Forelimb muscle (tissue), 1 donor: ENCODE measurements at places on chromosomes 5 and 9. TPM values are rescaled to one million over a fixed set of nuclear protein-coding genes. Genes with fewer than 3 reads are reported as not detected.
A peak's percentile ranks its signal among the peaks of the same experiment; 100 is the strongest.

The GRM6 gene
- 0.81 TPM for polyA plus RNA-seq

The PCDHGC3 gene
- 83.8 TPM for polyA plus RNA-seq

- DNase-seq: no peak
Observed at GRCh38 chr5:150329038-150329437, 26.3 kb upstream of the ARSI start.

DNA sequence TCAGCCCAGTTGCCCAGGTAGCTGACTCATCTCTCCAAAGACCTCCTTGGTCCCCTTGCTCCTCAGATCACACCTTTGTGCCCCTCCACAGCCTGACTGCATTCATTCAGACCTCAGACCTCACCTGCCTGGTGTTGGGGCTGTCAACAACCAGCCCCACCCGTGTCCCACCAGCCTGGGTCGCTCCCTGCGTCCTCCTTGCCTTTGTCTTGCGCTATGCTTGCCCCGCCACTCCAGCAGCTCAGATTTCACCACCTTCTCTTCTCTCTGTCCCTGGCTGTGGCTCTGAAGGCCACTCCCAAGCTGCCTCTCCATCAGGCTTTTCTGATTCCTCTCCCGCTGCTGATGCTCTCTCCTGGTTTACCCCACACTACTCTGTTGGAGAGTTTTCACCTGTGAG lies 103.5 kb downstream of the MVB12B start:
- DNase-seq: no peak

The ZNF483 gene
- 1.6 TPM for polyA plus RNA-seq

GRCh38 chr5:88480801-88481499 lies 212.3 kb upstream of the TMEM161B start:
- no peak for DNase-seq

The JAKMIP2 gene
- 1.4 TPM for polyA plus RNA-seq

DNA sequence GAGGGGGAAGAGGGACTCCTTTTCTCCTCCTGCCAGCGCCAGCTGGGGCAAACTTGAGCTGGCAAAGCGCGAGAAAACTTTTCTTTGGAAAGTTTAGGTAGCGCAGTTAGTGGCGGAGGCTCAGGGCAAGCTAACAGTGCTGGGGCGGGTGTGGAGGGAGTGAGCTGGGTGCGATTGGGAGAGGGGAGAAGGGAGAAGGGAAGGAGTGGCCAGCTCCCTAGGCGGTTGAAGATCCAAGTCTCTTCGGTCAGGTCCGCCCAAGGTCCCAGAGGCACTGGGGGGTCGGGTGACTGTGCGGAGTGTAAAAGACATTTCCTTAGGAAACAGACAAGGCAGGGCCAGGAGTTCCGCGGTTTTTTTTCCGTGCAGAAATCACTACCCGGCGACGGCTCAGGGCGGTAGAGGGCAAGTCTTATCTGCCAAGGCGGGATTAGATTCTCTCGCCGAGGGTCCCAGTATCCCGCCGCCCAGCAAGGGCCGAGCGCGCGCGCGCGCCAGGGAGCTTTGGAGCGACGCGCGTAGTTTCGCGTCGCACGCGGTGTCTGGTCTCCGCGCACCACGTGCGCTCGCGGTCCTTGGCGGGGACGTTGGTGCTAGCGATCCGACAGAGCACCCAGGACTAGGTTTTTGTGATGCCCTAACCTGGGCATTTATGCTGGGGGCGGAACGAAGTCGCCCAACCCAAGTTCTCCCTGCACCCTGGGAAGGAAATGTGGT lies 33.6 kb upstream of the NFIB start:
- no peak for DNase-seq

The EQTN gene
- not detected for polyA plus RNA-seq

DNA sequence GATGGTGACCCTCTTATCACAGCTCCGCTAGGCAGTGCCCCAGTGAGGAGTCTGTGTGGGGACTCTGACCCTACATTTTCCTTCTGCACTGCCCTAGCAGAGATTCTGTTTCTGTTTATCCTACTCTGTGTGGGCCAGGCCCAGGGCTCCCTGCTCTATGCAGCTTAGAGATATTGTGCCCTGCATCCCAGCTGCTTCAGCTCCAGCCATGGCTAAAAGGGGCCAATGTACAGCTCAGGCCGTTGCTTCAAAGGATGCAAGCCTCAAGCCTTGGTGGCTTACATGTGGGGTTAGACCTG lies 2030.7 kb upstream of the CDH9 start:
- DNase-seq: no peak

GRCh38 chr5:55222985-55223811 lies 3.9 kb downstream of the MCIDAS start:
- DNase-seq: no peak

GRCh38 chr5:169221519-169221918 lies 79.4 kb downstream of the SLIT3 start:
- DNase-seq: no peak

The TEX48 gene
- polyA plus RNA-seq: not detected

- no peak for DNase-seq
Observed at GRCh38 chr9:104068546-104068945, 25.6 kb upstream of the SMC2 start.

DNA sequence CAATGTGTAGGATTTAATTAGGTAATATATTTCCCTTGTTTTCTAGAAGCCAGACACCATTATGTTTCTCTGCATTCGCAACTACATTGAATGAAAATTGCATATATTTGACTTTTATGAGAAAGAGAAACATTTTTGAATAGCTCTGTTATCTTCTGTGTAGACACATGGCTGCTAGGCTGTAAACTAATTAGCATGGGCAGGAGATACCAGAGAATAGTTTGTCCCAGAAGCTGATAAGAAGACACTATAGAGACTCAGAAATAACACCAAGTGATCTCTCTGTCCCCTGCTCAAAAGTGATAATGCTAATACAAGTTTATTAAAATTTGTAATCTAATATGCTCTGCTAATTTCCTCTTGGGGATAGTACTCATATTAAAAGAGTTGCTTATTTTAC lies 198.0 kb upstream of the TUSC1 start:
- DNase-seq: no peak

The PDE6A gene
- polyA plus RNA-seq: 0.06 TPM

The F12 gene
- polyA plus RNA-seq: 0.52 TPM

The FRMD3 gene
- 31.3 TPM for polyA plus RNA-seq

The HCN1 gene
- 3.1 TPM for polyA plus RNA-seq

DNA sequence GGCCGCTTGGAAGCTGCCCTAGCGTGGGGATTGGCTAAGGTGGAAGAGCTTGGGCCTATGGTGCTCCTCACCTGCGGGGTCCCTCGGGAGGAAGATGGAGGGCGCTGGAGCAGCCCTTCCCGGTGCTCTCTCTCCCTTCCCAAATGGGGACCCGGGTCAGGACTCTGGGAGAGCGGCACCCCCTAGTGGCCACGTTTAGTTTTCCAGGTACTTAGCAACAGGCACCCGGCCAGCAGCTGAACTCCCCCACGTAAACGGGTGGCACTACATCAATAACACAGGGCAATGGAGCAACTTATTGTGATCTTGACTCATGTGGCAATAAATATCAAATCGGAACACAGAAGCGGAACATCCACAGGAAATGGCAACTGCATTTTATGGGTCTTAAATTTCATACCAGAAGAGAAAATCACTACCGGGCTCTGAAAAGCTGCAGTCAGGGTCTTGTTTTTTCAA lies 316.6 kb downstream of the AGTPBP1 start:
- no peak for DNase-seq

The GABRB2 gene
- 0.76 TPM for polyA plus RNA-seq

DNA sequence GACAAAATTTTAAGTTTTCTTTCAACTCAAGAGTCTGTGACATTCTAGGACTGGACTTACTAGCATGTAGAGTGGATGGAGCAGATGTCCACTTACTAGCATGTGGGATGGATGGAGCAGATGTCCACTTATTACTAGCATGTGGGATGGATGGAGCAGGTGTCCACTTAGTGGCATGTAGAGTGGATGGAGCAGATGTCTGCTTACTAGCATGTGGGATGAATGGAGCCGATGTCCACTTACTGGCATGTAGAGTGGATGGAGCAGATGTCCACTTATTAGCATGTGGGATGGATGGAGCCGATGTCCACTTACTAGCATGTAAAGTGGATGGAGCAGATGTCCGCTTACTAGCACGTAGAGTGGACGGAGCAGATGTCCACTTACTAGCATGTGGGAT lies 2.4 kb downstream of the SLC36A1 start:
- no peak for DNase-seq

The SNCAIP gene
- polyA plus RNA-seq: 8.8 TPM

The SLC6A7 gene
- 0.30 TPM for polyA plus RNA-seq

- DNase-seq: no peak
Observed at GRCh38 chr5:43533646-43534045, 18.7 kb upstream of the C5orf34 start.

DNA sequence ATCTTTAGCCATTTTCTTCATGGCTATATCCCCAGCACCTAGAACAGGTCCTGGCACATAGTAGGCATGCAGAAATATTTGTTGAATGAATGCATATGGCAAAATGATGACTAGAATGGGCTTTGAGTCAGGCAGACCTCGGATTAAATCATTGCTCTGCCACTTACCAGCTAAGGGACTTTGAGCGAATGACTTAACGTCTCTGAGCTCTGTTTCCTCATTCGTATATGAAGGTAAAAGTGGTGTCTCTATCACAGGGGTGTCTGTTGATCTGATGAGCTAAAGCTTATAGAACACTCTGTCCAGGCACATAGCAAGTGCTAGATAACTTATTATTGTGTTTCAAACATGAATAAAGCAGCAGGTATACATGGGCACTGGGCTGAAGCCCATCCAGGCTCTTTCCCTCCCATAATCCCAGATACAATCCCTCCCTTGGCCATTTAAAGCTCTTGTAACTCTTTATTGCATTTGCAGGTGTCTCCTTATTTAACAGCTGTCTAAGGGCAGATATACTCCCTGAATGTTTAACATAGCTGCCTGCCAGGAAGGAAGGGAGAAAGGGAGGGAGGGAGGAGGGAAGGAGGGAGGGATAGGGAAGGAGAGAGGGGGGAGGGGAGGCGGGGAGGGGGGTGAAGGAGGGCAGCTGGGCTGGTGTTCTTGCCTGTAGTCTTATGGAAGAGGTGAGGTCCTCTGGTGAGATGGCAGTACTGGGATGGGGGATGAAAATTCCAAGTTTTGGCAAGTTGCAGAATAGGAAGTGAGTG lies 23.2 kb upstream of the STXBP1 start:
- DNase-seq: no peak

DNA sequence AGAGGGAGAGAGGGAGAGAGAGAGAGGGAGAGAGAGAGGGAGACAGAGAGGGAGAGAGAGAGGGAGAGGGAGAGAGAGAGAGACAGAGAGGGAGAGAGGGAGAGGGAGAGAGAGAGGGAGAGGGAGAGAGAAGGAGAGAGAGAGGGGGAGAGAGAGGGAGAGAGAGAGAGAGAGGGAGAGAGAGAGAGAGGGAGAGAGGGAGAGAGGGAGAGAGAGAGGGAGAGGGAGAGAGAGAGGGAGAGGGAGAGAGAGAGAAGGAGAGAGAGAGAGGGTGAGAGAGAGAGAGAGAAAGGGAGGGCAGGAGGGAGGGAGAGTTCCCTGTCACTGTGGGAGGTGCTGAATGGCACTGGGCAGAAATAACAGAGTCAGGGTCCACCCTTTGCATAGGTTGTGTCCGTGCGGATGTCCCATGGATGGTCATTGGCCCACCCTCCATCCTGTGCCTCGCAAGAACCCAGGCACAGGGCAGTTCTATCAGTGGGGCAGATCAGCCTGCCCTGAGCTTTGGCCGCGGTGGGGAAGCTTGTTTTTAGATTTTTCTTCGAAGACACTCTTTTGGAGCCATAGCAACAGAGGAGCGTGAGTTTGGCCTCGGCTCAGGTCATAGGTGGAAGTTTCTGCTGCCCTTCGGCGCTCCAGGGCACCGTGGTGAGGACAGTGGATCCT lies 30.1 kb downstream of the ADAMTSL2 start:
- DNase-seq: no peak

DNA sequence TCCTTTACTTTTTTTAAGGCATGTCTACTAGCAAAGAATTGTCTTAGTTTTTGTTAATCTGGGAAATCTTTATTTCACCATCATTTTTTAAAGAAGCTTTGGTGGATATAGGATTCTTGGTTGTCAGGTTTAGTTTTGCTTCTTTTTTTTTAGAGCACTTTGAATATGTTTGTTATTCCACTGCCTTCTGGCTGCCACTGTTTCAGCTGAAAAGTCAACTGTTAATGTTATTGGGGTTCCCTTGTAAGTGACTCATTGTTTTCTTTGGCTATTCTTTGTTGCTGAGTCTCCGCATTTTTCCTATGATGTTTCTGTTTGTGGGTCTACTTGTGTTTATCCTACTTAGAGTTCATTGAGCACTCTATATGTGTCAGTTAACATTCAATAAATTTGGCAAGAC lies 44.4 kb downstream of the PHAX start:
- DNase-seq: no peak

The BNC2 gene
- 4.6 TPM for polyA plus RNA-seq

- no peak for DNase-seq
Observed at GRCh38 chr9:108813951-108814601, 41.7 kb downstream of the ACTL7B start.

GRCh38 chr5:120388016-120388781 lies 75.9 kb upstream of the PRR16 start:
- DNase-seq: no peak

The PLPP1 gene
- polyA plus RNA-seq: 47.1 TPM

DNA sequence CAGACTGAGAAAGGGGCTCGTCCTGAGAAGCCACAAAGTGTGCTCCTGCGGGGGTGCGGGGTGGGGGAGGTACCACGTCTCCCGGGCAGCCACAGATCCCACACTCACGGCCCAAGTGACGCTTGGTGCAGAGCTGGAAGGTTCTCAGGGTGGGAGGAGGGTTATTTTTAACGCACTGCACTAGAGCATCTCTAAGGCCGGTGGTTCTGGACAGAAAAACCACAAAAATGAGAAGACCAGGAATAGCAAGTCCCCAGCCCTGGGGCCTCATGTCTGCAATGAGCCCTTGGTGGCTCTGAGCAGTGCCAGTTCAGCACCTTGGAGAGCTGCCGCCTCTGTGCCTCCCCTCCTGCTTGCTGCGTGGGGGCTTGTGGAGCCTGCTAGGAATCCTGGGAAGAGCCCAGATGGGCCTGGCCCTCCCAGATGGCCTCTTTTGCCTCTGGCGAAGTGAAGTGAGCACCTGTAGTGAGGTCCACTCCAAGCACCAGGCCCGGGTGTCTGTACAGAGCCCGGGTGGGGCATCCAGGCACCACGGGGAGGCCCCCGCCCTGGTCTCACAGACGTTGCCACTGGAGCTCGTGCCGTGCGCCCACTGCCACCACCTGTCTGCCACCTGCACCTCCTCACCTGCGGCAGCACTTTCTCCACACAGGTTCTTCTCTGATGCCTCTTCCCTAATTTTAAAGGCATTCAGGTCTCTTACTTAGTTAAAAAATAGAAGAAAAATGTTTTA lies 48.9 kb upstream of the CACNA1B start:
- DNase-seq: peak; percentile 2

DNA sequence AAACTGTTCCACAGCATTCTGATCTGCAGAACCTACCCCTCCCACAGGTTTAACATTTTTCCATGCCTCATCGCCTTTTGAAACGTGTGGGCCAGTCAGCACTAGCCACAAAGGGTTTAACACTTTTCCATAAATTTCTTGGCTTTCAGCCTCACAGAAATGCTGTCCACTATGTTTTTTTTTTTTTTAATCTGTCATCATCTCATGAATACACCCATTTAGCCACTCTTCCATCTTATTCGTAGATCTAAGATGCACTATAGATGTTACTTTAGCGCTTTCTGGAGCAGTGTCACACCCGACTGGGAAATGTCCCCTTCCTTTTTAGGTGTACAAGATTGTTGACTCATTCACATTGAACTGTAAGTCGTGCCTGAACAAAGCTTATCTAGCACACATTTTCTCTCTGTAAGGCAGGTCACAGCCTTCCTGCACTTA lies 62.3 kb downstream of the GCNT1 start:
- DNase-seq: no peak

- peak; percentile 41 for DNase-seq
Observed at GRCh38 chr5:39570403-39571027, 145.7 kb upstream of the DAB2 start.
